ENCODE measurements at places on chromosomes 2 and 18.

- DNase-seq: no peak
Measured at GRCh38 chr18:64678048-64678447, 529.2 kb upstream of the LINC00305 start.

DNA sequence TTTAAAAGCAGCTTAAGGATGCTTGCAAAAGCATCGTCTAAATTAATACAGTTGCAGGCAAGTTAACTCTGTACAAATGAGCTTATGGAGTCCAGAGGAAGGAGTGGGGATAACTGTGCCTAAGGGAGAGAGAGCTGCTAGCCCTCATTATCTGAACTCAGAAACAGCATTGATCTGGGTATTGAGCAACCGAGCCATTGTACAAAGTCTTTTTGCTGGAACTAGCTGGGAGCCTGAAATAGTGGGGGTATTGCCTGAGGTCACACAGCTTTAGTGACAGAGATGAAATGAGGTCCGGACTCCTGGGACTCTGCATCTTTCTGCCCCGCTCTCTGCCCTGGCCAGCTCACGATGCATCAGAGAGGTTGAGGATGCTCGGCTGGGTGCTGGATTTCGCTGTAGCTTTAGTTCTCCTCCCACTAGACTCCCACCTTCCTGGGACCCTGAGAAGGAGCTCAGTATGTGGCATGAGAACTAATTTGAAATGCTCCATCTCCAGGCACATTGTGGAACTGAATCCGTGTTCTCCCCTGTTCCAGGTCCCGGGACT is 67.5 kb upstream of the ATG16L1 start:
- DNase-seq: no peak

GRCh38 chr2:42794271-42795046 is 2.1 kb upstream of the HAAO start:
- DNase-seq: no peak

GRCh38 chr2:195932-196331 is 67.9 kb downstream of the SH3YL1 start:
- DNase-seq: no peak

DNA sequence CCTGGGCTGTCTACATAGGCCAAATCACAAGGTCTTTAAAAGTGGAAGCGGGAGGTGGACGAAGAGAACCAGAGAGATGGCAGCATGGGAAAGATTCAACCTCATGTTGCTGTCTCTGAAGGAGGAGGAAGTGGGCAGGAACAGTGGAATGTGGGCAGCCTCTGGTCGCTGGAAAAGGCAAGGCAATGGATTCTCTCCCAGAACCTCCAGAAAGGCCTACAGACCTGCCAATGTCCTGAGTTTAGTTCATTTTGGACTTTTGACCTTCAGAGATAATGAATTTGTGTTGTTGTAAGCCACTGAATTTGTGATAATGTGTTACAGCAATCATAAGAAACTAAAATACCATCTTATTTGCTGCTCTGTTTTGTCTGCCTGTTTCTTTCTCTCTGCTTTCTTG is 122.5 kb downstream of the RNF152 start:
- DNase-seq: no peak

- DNase-seq: no peak
Measured at GRCh38 chr2:26309921-26310320, 36.0 kb upstream of the SELENOI start.

DNA sequence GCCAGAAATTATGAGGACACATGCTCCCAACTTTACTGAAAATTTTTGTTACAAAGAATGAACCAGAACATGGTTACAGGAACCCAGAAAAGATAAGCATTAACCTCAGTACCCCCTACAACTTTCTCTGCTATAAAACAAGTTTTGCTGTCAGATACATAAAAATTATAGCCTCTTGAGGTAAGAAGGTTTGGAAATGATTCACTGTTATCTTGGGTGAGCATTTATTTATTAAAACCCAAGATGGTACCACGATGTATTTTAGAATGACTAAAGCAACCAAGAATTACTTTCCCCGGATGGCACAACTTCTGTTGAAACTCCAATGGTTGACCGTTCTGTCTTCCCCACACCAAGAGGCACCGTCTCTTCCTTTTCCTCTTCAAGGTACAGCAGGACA is 72.9 kb downstream of the RBMS1 start:
- no peak for DNase-seq

- no peak for DNase-seq
Measured at GRCh38 chr2:134206573-134206972, 47.3 kb upstream of the MGAT5 start.

DNA sequence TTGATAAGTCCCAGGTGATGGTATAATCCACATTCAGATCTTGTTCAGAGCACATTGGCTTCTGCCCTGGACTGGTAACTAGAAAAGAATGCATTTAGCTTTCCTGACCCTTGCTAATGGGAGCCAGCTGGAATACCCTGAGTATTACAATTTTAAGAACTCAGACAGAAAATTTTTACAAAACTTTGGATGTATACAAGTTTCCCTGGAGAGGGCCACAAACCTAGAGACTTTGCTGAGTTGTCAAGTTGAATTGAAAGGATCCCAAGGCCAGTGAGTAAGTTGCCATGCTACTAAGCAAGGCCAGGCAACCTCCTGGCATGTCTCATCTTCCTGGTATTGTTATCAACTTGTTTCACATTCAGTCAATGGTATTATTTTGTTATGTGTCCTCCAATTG is 20.0 kb upstream of the NABP1 start:
- no peak for DNase-seq

- no peak for DNase-seq
Measured at GRCh38 chr18:50679656-50680055, 119.8 kb downstream of the MAPK4 start.

GRCh38 chr2:46989491-46990230 is 74.1 kb upstream of the MCFD2 start:
- DNase-seq: no peak

- no peak for DNase-seq
Measured at GRCh38 chr2:54594048-54594447, 129.4 kb upstream of the EML6 start.

All from activated T-cell treated with anti-CD3 and anti-CD28 coated beads, Interleukin-2, amount 50 U/mL, for 1 hour (primary cell).